NCI-H1417 (cell line): ENCODE measurements at places on chromosomes 16 and 17.

GRCh38 chr16:56345406-56346050 lies 79.8 kb downstream of the AMFR start:
- no peak for DNase-seq

- DNase-seq = no peak
Observed at GRCh38 chr16:12661656-12662172, 142.0 kb downstream of the CPPED1 start.

DNA sequence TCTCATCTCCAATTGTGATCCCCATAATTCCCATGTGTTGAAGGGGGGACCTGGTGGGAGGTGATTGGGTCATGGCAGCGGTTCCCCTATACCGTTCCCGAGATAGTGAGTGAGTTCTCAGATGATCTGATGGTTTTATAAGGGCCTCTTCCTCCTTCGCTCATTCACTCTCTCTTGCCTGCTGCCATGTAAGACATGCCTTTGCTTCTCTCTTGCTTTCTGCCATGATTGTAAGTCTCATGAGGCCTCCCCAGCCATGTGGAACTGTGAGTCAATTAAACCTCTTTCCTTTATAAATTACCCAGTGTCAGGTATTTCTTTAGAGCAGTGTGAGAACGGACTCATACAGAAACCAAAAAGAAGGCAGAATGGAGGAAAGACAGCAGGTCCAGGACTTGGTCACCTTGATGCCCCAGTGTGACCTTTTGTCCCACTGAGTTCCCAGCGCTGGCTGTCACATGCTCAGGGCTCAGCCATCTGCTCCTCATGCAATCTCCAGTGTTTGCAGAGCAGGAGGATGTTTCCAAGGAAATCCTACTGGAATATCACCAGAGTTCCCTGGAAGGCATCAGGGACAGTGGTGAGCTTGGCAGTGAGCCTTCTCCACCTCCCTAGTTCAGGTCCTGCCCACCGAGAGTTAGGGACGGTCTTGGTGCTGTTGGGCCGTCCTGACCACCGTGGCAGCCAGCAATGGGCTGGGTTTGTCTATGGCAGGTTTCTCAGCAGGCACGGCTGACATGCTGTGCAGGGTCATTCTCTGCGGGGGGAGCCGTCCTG lies 96.7 kb downstream of the SEC14L1 start:
- DNase-seq = no peak

GRCh38 chr16:22369221-22369811 lies 5.1 kb downstream of the CDR2 start:
- DNase-seq = no peak
